ENCODE measurements at places on chromosomes 2 and 18. TPM values are rescaled to one million over a fixed set of nuclear protein-coding genes. Genes with fewer than 3 reads are reported as not detected.

Gene KLHL29
- total RNA-seq: 8.3 TPM

Gene SLC4A5
- total RNA-seq: 0.18 TPM

Gene LYPD1
- total RNA-seq: 29.2 TPM

Gene CAVIN2
- 240 TPM for total RNA-seq

Gene KRTCAP3
- not detected for total RNA-seq

Gene RAB27B
- total RNA-seq: 0.99 TPM

Data from glomerular endothelial cell (primary cell).